ENCODE measurements at places on chromosomes 1 and 21. TPM values are rescaled to one million over a fixed set of nuclear protein-coding genes. Genes with fewer than 3 reads are reported as not detected.

GRCh38 chr1:193421487-193421886, 235.1 kb upstream of the B3GALT2 start:
- no peaks in the 10 kb centered on the region for H3K36me3 ChIP-seq
- DNase-seq, result no peak
- no peaks in the 10 kb centered on the region for H3K4me1 ChIP-seq
- H3K27ac ChIP-seq, result no peak overlapping the region
- no peaks in the 10 kb centered on the region for H3K27me3 ChIP-seq

Gene ARHGAP30
- total RNA-seq, result 143 TPM

DNA sequence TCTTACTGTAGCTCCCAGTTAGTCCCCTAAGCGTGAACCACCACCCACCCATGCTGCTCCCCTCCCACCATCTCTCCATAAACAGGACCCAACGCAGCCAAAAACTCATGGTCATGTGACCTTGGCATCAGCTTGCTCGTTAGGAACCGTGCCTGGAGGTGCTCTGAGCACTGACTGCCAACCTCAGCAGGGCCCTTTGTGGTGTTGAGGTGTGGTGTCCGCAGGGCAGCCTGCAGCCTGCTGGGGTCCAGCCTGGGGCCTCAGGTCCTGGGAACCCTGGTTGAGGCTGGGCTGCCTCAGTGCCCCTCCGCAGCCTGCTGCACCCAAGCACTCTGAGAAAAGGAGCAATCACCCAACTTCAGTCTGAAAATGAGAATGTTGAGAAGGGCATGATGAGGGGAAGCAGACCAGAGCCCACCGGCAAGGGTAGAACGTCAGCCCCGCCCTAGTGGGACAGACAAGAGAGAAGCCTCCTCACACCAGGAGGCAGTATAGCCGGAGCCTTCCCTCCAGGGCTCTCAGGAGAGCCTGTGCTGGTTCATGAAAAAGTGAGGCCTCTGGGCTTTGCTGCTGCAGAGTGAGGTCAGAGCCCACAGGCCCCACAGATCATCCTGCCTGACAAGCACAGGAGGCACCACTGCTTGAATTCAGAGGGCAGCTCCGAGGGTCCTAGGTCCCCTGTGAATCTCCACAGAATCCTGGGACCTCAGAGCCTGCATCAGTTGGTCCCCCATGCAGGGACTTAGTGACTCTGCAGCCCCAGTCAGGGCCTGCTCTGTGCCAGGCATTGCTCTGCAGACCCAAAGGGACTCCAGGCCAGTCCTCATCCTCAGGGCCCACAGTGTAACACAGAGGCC, 4.9 kb upstream of the COL6A2 start:
- no peak overlapping the region for H3K27ac ChIP-seq
- H3K4me3 ChIP-seq, result no peak overlapping the region
- H3K4me1 ChIP-seq, result no peaks in the 10 kb centered on the region
- H3K27me3 ChIP-seq, result no peaks in the 10 kb centered on the region
- DNase-seq, result no peak

Gene PTPN22
- total RNA-seq, result 39.5 TPM

DNA sequence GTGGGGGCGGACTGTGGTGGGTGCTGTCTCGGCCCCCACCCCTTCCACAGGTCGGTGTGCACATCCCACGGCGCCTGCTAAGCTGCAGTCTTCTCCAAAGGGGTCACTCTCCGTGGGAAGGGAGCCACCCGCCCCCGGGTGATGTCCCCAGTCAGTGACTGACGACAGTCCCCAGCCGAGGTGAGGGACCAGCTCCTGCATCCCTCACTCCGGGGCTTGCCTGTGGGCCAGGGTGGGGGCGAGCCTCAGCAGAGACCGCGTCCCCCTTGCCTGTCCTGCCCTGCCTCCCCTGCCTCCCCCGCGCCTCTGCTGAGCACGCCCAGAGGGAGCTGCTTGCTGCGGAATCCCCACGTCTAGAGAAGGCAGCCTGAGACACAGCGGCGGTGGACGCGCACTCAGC, 35.9 kb upstream of the PDE9A start:
- no peak overlapping the region for H3K4me3 ChIP-seq
- H3K36me3 ChIP-seq, result no peaks in the 10 kb centered on the region

- no peak overlapping the region for H3K27ac ChIP-seq
- H3K27me3 ChIP-seq, result no peaks in the 10 kb centered on the region
- peaks cover 25% of the 10 kb centered on the region for H3K36me3 ChIP-seq
- H3K4me3 ChIP-seq, result no peak overlapping the region
These were observed 25.4 kb downstream of the ECE1 start for GRCh38 chr1:21264898-21265297.

Measured in GM12878 (cell line).